M059J (cell line): ENCODE measurements at places on chromosomes 4 and X. TPM values are rescaled to one million over a fixed set of nuclear protein-coding genes. Genes with fewer than 3 reads are reported as not detected.

- no peak for DNase-seq
Observed at GRCh38 chr4:1960170-1960825, 48.5 kb downstream of the NELFA start.

GRCh38 chr4:183636503-183636902 is 22.5 kb downstream of the RWDD4 start:
- no peak for DNase-seq

DNA sequence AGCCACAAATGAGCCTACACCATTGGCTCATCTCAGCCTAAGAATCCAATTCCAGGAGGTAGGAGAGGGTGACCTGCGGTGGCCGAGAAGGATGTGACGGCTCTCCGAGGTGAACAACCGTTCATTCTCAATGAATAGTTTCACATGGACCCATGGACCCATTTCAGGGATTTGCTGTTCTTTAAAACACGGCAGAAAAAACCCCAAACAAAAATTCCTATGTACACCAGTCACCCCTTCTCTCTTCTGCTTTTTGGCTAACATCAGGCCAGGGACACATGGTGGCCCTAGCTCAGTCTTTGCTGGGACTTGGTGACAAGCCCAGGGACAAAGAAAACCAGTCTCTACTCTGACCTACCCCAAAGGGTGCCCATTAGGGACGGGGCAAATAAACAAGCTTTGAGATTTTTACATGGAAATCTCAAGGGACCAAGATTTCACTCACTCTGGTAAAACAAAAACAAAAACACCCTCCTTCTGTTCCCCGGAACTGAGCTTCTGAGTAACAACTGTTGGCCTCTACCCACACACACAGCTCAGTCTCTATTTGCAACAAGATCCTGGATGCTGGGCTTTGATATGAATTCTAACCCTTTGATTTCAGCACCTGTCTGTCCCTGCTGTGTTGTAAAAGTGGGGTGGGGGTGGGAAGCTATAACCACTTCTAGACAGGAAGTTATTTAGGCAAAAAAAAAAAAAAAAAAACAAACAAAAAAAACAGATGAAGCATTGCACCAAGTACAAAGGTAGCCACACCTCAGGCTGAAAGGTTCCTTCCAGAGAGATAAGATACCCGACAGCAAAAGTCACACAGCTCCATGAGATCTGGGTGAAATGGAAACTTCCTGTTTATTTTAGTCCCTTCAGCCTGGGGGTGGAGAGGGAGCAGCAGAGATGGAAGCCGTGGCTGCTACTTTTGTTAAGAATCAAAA is 49.0 kb downstream of the DDX3X start:
- DNase-seq: peak; percentile 76

GRCh38 chr4:95105112-95105511 is 347.4 kb downstream of the BMPR1B start:
- DNase-seq: no peak

The JCHAIN gene
- total RNA-seq: 0.12 and 0.91 TPM in 2 replicates

GRCh38 chrX:85024044-85024443 is 20.4 kb downstream of the APOOL start:
- DNase-seq: no peak

- DNase-seq: no peak
Observed at GRCh38 chr4:158995040-158995439, 107.8 kb upstream of the RAPGEF2 start.

GRCh38 chrX:31421441-31421840 is 349.6 kb upstream of the FTHL17 start:
- DNase-seq: no peak

DNA sequence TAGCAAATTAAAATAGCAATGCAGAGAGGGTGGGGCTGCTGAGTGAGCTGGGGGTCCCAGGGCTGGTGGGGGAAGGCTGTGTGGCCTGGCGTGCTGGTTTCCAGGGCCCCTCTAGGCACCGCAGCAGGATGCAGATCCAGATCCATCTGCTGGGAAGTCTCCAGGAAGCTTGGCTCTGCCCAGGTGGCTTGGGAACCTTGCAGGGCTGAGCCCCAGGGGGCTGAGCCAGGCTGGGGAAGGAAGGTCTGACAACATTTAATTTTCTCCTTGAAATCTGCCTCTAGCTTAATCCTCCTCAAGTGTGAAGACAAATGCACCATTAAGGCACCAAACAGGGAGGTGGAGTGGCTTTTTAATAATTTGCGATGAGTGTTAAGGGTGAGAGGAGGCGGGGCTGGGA is 31.7 kb downstream of the SORCS2 start:
- no peak for DNase-seq

DNA sequence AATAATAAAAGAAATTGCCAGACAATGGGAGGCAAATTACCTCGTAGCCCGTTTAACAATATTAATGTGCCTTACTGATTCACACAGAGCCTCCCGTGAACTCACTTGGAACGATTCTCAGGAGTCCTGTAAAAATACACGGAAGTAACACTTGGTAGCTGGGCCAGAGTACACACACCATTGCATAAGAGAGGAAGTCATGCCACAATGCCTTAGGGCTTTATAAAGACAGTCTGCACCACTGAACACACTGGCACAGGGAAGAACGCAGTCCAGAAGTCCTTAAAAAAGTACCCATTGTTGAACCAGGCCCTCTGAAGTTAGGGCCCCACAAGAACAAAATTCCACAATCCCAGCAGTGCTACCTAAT is 15.1 kb downstream of the SLC2A9 start:
- DNase-seq: peak; percentile 87

GRCh38 chr4:149746276-149746675 is 69.4 kb downstream of the IQCM start:
- DNase-seq: no peak

- DNase-seq: no peak
Observed at GRCh38 chr4:3431446-3431993, 10.2 kb upstream of the HGFAC start.

GRCh38 chrX:83422836-83423235 is 85.3 kb upstream of the POU3F4 start:
- DNase-seq: no peak

The CXCL1 gene
- total RNA-seq: 5.7 and 5.8 TPM in 2 replicates

DNA sequence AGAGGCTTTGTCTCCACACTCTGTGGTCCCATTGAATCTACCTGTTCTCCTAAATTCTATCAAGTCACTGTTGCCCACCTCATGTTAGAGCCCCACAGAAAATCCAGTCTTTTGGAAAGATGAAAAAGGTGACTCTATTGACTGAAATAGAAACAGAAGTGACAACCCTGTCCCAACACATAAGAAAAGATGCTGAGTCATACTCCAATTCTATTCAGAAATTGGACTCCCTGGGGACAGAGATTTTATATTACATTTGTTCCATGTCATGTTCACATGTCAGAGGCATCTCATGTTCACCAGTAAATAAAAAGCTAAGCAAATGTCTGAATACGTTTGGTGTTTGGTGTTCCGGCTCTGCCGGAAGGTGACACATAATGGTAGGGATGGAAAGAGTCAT is 2.9 kb upstream of the GRPR start:
- DNase-seq: no peak

The CXorf49 gene
- not detected in 2 replicates for total RNA-seq

DNA sequence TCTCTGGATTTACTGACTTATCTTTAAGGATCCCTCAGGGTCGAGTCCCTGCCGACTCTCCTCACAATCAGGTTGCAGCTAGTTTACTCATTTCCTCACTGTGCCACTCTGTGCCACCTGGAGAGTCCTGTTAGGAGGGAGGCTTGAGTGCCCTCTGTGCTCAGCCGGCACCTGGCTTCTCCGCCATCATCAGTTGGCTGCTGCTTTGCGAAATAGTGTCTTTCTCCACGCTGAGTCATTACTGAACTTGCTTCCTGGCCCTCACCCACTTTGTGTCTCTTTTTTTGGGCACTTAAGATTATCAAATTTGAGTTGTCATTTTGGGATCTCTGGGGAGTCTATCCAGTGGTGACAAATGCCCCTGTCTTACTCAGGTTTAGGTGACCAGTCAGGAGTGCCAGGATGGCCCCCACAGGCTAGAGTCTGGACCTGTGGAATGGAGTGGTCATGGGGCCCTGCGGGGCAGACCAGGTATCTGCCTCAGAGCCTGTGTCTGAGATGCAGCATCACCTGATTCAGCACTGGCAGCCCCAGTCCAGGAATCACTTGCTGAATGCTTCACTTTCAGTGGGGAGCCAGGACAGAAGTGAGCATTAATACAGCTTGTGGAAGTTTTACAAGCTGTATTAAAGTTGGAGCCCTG is 37.7 kb downstream of the JADE1 start:
- no peak for DNase-seq

- no peak for DNase-seq
Observed at GRCh38 chr4:36835246-36835645, 409.3 kb upstream of the NWD2 start.

DNA sequence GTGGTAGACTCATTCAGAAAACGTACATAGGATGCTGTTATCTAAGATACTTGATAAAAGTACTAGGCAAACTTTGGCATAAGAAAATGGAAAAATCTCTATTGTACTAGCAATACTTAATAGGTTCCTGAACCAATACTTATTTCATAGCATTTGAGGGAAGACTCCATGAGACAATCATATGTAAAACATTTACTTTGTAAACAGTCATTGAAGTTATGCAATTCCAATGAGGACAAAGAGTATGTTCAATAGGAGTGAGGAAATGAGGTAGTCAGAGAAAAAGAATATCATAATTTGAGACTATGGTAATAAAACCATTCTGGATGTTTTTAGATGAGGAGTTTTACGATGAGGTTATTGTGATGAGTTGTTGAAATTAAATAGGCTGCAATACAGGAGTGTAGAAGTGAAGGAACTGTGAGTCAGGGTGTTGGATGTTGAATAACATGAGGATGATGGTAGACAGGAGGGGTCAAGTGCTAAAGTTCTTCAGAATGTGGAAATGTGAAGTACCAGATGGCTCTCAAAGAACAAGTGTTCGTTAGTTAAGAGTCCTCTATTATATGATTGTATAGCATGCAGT is 397.9 kb downstream of the PPP3CA start:
- DNase-seq: no peak

The XAGE2 gene
- 0.62 TPM in 1 of 2 replicates, not detected in the other for total RNA-seq

The WDR1 gene
- 322 and 407 TPM in 2 replicates for total RNA-seq

The NHS gene
- 5.1 and 7.5 TPM in 2 replicates for total RNA-seq

The BANK1 gene
- 0.52 and 0.91 TPM in 2 replicates for total RNA-seq

DNA sequence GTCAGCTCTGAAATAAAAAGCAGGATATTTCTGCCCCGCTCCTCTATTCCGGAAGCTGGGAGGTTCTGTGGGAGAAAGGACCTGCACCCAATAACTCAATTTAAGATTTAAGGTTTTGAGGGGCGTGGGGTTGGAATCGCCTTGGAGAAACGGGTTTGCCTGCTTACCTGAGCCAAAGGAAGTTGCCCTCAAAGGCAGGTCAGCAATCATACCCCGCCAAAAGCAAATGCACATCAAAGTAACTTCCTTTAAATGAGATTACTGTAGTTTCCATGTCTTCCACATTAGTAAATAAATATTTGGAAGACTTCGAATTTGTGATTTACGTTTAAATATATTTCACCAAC is 978 bp upstream of the HS3ST1 start:
- DNase-seq: no peak

GRCh38 chr4:6263526-6264224 is 6.0 kb upstream of the WFS1 start:
- no peak for DNase-seq

DNA sequence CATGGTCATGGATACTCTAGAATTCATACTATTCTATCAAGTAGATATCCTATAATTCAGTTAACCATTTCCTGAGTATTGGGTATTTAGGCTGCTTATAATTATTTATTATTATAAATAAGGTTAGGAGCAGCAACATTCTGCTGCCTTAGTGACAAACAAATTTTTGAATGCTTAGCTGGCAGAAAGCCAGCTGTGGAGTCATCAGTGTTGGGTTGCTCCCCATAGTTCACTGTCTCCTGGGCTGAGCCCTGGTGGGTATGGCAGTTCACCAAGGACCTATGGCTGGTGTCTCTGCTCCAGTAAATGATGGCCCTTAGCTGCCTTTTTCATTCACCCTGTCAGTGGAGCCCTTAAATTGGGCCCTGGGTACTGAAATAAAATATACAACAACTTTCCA is 61.8 kb downstream of the SMARCA5 start:
- DNase-seq: no peak

DNA sequence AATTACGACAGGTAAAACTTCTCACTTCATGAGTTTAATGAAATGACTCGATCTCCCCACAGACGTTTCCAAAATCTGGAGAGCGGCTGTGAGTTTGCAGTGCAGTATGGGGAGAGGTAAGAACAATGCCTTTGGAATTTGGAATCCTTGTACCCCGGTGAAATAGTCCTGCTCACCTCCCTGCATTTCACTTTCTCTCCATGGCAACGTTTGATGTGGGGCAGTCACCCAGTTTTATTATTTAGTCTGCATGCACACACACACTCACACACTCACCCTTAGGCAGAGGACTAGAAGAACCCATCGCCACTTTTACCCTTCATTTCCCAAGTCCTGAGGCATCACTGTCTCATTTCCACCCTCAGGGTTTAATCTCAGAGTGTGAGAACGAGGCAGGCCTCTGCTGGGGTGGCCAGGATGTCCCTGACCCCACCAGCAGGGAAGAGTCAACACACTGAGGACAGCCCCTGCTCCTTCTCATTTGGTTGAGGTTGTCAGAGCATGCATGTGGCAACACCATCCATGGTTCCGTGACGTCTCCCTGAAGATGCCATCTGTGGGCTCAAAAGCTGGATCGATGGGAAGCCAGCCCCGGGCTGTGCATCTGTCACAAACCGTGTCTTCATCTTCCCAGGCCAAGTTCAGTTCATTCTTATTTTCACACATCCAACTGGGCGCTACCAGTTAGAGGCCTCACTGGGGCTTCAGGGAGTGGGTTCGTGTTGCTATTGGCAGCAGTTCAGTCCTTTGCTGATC is 119.8 kb upstream of the TRIM2 start:
- DNase-seq: no peak

The CXCL5 gene
- total RNA-seq: 0.62 and 0.74 TPM in 2 replicates

DNA sequence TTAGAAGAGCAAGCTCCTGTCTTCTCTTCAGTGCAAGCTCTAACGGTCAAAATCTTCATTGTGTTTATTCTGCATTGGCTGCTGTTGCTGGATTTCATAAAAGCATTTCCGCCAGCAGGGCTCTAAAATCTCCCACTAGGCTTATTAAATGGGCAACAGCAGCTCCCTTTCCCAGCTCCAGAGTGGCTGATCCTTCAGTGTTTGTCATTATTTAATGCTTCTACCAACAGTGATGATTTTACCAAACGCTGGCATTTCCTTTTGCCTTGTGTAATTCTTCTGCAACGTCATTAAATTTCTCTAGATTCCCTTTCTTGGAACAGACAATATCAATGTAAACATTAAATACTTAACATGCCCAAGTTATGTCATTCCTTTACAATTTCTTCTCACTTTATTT is 20.1 kb downstream of the SLC7A11 start:
- peak; percentile 45 for DNase-seq

The EDA gene
- total RNA-seq: 0.30 TPM in 1 of 2 replicates, not detected in the other

The SYN1 gene
- 0.07 and 1.4 TPM in 2 replicates for total RNA-seq

GRCh38 chrX:41348551-41348950 is 14.6 kb downstream of the DDX3X start:
- DNase-seq: no peak

The DACH2 gene
- not detected in 2 replicates for total RNA-seq

The REELD1 gene
- total RNA-seq: not detected in 2 replicates
